ENCODE measurements at places on chromosomes 3 and 15.
A peak's percentile ranks its signal among the peaks of the same experiment; 100 is the strongest.

- DNase-seq, result no peak
Observed at GRCh38 chr3:155658671-155659261, 86.1 kb downstream of the PLCH1 start.

GRCh38 chr3:189708375-189708774 is 77.2 kb downstream of the TP63 start:
- DNase-seq, result no peak

DNA sequence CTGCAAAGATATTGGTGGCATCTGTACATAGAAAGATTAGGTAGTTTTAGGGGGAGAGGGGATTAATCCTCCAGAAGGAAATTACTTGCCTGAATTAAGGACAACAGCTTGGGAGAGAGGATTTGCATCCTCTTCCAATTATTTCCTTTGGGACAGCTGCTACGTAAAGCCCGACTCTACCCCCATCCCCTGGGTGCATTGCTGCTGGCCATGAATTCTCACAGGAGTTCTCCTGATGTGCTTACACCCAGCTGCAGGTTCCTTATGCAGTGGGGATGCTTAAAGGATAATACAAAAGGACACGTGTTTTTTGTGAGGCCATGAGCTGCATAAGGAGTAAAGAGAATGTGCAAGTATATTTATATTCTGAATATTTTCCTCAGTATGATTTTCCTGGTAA is 132.3 kb downstream of the VPS8 start:
- no peak for DNase-seq

DNA sequence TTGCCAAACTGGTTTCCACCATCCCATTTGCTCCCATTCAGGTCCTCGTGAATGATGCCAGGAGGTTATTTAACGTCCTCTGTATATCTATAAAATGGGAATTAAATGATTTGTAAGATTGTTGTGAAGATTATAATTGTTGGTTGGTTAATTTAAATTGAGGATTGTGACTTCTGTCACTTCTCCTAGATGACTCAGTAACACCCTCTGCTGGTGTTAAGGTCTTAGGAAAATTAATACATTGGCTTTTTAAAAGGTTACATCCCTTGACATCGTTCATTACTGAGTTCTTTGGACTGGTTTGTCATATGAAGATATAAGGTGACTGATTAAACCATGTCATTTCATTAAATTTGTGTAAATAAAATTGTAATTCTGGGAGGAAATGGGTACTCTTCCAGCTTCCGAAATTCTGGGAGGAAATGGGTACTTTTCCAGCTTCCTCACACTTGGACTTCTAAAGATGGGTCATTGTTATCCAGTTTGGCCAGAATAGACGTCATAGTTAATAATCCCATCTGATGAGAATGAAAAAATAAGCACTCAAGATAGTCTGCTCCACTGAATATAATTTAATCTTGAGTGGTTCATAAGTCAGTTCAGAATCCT is 33.3 kb upstream of the PAQR5 start:
- no peak for DNase-seq

DNA sequence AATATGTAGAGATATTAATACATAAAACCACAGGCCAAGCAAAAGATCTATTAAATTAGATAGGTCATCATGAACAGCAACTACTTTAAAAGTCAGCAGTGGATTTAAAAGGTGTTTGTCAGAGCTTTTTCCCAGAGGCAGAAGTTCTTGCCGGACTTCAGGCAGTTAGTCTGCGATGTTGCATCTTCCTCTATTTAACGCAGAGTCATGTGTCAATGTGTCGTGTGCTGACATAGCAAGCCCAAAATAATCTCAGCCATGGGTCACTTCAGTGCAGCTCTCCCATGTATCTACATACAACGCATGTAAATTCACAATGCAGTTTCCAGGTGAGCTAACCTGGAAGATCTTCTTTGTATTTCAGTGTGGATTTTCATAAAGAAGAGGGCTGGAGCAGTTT is 8.0 kb upstream of the TMEM212 start:
- DNase-seq, result no peak

- DNase-seq, result peak; percentile 29
Observed at GRCh38 chr3:12869035-12869621, 27.8 kb upstream of the RPL32 start.

DNA sequence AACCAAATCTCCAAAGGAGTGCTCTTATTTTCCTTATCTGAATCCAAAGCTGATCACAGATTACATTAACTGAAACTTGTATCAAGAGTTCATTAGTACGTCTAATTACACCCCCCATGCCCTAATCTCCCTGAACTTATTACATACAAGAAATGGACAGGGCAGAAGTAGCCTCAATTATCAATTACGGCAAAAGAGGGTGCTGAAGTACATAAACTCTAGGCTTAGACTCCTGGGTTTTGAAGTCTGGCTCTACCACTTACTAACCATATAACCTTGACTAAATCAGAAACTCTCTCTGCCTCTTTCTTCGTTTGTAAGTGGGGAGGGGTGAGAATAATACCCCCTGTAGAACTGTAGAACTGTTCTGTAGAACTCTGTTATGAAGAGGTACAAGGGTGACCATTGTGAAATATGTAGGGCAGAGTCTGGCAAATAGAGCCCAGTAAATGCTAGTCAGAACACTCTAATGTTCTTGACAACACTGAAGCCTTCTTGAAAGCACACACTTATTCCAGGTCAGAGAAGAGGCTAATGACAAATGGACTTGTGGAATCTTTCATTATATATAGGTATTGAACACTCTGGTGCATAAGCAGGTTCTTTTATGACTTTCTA is 19.6 kb upstream of the OR5K4 start:
- DNase-seq, result no peak

- no peak for DNase-seq
Observed at GRCh38 chr3:72427624-72428023, 420.6 kb downstream of the SHQ1 start.

DNA sequence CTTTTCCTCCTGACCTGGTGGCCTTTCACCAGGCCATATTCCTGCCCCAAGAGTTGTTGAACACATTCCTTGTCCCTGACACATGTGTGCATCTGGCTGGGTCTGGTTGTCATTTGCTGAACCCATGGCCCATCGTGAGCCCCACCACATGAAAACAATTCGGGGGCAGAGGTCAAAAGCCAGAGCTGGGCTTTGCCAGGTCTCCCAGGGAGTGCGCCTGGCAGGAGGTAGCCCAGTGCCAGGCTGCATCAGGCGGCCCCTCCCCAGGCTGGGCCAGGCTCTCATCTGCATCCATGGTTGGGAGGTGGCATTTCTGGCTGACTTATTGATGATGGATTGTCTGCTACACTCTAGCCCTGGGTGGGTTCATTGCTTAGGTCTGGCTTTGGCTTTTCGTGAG is 30.9 kb downstream of the SPSB4 start:
- DNase-seq, result no peak

DNA sequence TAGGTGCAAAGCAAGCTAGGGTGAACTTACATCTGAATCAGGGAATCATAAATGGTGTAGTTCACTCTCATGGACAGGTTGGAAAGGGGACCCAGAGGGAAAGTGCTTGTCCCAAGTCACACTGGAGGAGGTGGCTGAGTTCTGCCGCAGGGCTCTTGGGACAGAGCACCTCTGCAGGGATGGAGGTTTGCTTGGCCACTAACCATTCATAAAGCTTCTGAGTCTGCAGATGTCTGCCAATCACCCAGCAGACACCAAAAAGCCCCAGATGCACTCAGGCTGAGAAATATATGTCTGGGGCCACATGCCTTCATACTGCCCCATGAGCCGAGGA is 17.9 kb upstream of the RTP2 start:
- no peak for DNase-seq

DNA sequence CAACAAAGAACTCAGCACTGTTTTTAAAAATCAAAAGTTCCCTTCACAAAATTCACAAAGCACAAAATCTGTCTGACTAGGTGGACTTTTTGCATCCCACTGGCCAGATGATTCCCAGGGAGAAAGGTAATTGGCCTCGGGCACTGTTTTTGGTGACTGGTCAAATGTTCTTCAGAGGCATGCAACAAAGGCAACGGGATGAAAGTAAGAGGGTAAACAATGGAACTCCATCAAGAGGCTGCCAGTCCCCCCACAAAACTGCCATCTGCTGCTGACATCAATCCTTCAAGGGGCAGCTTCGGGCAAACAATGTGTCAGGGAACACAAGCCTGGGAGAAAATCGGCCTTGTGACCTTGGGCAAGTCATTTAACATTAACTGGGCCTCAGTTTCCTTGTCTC is 3.3 kb downstream of the SRGAP3 start:
- no peak for DNase-seq

DNA sequence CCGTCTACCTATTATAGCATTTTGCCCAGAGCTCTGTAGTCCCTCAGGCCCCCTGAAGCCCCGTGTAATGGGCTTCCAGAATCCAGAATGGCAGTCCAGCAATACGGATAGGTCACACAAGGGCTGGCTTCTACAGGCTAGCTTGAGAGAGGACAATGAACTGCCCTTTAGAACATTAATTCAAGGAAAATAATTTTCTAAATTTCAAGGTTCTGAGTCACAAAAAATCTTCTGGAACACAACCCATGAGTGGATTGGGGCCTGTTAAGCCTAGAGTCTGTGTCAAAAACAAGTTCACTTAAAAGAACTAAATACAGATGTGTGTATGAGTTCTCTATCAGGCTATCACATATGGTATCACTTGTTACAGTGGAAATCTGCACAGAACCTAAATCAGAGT is 28.8 kb downstream of the DCP1A start:
- no peak for DNase-seq

GRCh38 chr3:158273656-158274055 is 163.8 kb downstream of the RSRC1 start:
- no peak for DNase-seq

DNA sequence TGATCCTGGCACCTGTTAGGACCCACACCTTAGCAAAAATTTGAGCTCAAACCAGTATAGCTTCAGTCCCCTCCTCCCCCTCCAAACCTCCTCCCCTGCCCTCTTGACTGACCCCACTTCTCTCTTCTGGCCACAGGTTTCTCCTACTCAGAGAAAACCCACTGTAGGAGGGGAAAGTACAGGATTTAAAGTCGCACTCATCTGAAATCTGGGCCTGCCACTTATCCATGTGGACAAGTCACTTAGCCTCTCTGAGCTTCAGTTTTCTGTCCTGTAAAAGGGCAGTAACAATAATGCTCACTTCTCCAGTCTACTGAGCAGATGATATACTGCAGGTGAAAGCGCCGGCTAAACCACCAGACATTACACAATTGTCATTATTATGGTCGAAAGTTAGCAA is 142.7 kb downstream of the MEGF11 start:
- DNase-seq, result no peak

DNA sequence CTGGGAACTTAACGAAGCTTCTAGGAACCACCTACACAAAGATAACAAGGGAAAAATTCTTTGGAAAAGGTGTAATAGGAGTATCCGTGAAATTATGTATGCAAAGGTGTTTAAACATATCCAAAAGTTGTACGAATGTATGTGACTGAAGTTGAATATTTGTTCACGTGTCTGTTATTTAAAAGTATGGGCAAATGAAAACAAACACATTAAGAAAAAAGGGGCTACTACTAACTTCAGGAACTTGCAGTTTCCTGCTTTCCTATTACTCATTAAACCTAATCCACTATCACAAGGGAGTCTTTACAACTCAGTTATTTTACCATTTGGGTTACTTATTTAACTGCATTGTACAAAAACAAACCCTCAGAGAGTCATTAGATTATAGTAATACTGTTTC is 33.9 kb upstream of the GRAMD1C start:
- DNase-seq, result no peak

DNA sequence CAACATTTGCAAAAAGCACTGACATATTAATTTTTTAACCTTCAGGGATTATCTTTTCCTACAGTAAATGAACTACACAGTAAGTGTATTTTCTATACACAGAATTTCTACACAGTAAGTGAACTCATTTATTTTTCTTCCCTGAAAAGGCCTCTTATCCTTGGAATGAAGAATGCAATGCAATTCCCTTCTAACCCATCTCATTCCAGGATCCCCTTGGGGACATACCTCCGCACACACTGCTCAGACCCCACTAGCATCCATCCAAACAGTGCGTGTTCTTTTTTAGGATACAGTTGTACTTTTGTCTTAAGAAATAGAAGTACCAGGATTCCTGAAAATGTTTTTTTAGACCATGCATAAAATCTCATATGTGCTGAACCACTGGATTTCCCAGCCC is 152.8 kb downstream of the UACA start:
- no peak for DNase-seq

DNA sequence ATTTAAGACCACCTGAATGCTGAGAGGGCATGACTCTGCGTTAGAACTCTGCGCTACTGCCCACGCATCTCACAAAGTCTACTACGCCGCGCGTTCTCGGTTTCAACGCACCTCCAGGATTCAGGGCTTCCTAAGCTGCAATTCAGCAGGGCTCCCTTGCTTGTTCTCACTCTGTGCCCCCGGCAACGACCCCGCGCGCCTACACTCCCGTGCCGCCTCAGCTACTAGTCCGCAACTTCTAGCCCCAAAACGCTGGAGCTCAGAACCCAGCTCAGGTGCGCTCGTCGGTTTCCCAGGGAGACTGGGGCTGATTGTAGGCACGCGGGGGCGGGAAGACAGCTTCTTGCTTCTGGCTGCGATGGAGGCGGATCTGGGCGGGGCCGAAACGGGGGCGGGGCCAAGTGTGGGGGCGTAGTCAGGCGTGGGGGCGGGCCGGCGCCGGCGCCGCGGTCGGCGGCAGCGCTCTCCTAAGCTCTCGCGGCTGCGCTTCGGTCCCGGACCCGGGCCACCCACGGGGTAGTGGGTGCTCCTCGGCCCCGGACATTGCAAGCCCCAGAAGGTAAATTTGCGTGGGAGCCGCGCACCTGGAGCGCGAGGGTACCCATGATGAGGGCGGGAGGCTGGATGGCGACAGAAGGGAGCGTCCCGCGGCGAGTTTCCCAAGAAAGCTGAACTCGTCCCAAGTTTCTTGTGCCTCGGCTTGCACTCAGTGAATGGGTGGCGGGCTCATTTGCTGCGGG is at the start of gene ARHGEF26:
Gene ARHGEF26 (plus strand): TSS at position 430 of the 740 bp plus-strand sequence. CDS start 603 bp downstream, outside the sequence.
- peak; percentile 51 for DNase-seq

DNA sequence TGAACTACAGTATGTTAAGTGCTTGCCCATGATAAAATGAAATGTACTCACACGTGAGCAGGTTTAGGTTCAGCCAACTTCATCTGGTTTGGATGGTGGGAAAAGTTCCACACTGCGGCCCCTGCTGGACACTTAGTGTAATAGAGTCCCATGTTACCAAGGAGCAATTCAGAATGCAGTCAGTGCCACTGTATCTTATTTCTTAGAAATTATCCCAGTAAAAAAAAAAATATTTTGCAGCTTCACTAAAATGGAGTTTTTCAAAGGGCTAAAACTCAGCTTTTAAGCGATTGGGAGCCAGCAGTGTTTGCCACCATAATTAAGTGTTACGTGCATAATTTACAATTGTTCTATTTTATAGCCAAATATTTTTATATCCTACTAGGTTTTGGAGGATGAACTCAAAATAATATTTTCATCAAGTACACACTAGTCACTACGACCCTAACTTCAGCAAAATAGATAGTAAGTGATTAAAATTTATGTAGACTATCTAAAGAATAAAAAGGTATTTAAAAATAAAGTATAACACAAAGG is 371.7 kb upstream of the GBE1 start:
- DNase-seq, result peak; percentile 28

DNA sequence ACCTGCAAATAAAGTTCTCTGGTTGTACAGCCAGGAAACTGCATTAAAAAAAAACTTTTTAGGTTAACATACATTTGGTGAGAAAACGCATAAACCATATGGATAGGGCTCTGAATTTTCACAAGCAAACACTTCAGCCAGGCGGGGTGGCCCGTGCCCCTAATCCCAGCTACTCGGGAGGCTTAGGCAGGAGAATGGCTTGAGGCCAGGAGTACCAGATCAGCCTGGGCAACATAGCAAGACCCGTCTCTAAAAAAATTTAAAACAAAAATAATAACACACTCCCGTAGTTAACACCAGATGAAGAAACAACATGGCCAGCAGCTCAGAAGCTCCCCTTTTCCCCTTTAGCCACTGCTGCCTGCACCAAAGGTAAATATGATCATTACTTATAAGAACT is 3.2 kb upstream of the RPL14 start:
- no peak for DNase-seq

Data from stimulated activated CD4-positive, alpha-beta T cell treated with anti-CD3 and anti-CD28 coated beads, Interleukin-12 subunit alpha, Interleukin-12 subunit beta, amount 100 ng/mL, for 24 hours (primary cell).